Stimulated activated CD4-positive, alpha-beta T cell treated with anti-CD3 and anti-CD28 coated beads, Interleukin-12 subunit alpha, Interleukin-12 subunit beta, amount 100 ng/mL, for 48 hours (primary cell): ENCODE measurements at places on chromosomes 2 and 18.
A peak's percentile ranks its signal among the peaks of the same experiment; 100 is the strongest.

- DNase-seq, result no peak
Measured at GRCh38 chr2:216147172-216148131, 38.3 kb downstream of the XRCC5 start.

GRCh38 chr2:134504586-134505336 lies 214.0 kb downstream of the TMEM163 start:
- DNase-seq, result no peak

- no peak for DNase-seq
Measured at GRCh38 chr2:241900251-241901017, 30.9 kb downstream of the RTP5 start.

- no peak for DNase-seq
Measured at GRCh38 chr18:36360256-36360909, 62.9 kb downstream of the FHOD3 start.

DNA sequence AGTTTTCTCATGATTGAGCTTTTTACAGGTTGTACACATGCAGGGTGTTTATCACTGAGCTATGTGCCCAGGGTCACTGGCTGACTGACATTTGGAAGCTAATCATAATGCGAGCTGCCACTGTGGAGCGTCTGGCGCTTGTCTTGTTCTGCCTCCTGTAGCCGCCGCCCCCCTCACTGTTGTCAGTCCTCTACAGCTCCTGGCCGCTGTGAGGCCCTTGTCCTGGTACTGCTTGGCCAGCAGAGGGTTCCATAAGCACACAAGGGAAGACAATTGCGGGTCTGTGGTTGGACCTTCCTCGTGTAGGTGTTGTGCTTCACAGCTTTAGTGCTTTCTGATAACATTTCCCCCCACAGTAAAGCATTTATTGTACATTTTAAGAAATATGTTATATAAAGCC lies 105.6 kb upstream of the LDLRAD4 start:
- DNase-seq, result no peak

GRCh38 chr2:111897924-111898702 lies at the start of gene MERTK:
MERTK (plus strand) TSS chr2:111898607; CDS start chr2:111898736, 129 bp downstream.
- peak; percentile 71 for DNase-seq

DNA sequence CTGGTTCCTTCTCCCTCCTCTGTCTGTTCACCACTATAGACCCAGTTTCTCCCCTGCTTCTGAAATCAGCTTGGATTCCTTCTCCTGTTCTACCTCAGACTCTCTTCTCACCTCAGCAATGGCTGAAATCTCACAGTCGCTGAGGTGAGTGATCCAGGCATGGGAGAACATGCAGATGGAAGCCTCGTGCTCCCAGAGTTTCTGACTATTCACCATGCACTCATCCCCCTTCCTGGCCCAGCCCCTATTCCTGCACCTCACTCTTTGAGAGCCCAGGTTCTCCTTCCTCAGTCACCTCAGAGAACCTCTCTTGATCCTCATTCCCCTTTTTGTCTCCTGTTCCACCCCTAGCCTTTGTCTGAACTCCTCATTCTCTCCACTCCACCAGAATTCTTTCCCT lies 78.5 kb downstream of the SPTBN1 start:
- DNase-seq, result no peak

DNA sequence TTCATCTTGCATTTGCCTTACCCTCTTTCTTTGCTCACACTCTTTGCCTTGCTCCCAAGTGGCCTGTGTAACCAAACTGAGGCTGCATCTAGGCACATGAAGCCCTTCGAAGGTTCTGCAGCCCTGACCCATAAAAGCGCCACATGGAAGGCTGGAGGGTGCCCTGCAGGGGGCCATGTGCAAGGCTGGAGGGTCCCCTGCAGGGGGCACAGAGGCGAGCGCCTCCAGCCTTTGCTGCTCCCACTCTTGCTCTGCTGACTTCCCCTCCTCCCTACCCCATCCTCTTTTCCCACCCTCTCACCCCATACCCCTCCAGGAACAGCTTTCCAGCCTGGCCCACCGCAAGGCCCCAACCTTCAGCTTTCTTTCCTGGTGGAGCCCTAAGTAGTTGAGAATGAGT lies 317.3 kb downstream of the CELF4 start:
- DNase-seq, result no peak

GRCh38 chr2:70776266-70776665 lies 8.3 kb upstream of the ADD2 start:
- DNase-seq, result no peak

DNA sequence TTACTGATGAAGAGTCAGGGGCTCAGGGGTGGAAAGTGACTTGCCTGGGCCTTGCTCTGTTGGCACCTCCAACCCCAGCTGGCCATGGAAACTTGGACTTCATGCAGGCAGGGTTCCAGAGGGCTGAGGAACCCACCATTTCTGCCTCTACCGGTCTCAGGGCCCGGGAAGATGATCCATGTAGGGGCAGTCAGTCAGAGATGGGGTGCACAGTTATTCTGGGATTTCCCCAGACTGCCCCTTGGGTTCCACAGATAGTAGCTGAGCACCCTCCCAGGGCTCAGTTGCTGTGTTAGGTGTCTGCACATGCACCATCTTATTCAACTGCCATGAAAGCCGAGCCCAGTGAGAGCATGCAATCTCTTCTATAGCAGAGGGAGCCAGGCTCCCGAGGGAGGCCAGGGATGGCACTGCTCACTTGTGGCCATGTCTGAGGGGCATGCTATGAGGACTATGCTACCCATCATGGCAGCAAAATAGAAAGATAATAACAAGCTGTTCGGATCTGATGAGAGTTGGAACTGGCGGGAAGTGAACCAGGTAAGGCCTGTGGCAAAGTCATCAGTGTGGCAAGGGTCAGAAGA lies 37.3 kb downstream of the RHOB start:
- no peak for DNase-seq

- no peak for DNase-seq
Measured at GRCh38 chr2:197268786-197269584, 41.6 kb downstream of the ANKRD44 start.

DNA sequence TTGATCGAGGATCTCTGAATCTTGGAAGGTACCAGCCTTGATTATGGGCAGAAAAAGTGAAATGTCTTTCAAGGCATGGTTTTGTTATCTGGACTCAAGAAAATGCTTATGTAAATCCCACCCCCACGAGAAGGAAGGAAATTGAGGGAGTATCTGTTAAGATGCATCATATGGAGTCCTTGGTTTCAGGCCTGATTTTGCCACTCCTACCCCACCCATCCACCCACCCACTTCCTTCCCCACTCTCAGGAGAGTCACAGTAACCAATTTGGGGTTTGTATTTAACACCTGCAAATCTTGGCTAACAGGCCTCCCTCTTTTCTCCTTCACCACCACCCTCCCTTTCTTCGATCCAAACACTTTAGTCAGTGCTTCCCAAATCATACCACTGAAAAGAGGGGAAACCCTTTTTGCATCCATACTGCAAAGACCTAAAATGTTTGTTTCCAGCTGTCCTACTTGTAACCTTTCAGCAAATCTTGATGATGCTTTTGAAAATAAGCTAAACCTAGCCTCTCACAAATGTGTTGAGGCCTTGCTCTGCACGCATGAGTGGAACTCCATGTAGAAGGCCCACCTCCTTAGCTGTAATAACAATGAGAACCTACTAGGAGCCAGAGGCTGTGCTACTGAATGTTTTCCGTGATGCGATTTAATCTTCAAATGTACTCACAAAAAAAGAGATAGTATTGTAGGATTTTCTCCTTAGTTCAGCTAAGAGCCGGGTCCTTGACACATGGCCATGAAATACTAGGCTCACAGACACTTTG lies 34.8 kb downstream of the POU3F3 start:
- no peak for DNase-seq

- DNase-seq, result no peak
Measured at GRCh38 chr2:201158111-201158929, 24.6 kb upstream of the CASP10 start.

GRCh38 chr18:24198461-24198860 lies 59.6 kb downstream of the CABYR start:
- DNase-seq, result no peak

- no peak for DNase-seq
Measured at GRCh38 chr2:121565389-121566250, 34.9 kb downstream of the RNU4ATAC start.

GRCh38 chr2:20213651-20214565 lies 11.0 kb downstream of the SDC1 start:
- no peak for DNase-seq

- no peak for DNase-seq
Measured at GRCh38 chr2:239903803-239904202, 121.3 kb downstream of the NDUFA10 start.

GRCh38 chr2:237625777-237626176 lies 1.6 kb upstream of the LRRFIP1 start:
- no peak for DNase-seq

DNA sequence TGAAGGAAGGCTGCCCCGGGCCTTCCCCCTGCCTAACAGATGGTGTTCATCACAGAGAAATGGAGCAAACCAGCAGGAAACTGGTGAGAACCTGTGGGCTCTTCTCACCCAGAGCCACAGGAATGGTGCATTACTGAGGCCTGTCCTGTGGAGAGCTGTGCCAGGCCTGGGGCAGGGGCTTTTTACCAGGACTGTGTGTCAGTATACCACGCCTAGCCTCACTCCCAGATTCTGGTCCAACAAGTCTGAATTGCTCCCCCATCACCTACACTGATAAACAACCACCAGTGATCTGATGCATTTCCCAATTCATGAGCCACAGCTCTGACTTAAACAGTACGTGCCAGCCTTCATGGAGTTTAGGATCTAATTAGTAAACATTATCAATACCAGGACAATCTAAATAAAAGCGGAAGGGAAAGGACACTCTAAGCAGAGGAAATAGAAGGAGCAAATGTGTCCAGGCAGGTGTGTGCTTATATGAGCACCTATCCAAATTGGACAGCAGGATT lies 8.9 kb upstream of the DGUOK start:
- DNase-seq, result no peak

DNA sequence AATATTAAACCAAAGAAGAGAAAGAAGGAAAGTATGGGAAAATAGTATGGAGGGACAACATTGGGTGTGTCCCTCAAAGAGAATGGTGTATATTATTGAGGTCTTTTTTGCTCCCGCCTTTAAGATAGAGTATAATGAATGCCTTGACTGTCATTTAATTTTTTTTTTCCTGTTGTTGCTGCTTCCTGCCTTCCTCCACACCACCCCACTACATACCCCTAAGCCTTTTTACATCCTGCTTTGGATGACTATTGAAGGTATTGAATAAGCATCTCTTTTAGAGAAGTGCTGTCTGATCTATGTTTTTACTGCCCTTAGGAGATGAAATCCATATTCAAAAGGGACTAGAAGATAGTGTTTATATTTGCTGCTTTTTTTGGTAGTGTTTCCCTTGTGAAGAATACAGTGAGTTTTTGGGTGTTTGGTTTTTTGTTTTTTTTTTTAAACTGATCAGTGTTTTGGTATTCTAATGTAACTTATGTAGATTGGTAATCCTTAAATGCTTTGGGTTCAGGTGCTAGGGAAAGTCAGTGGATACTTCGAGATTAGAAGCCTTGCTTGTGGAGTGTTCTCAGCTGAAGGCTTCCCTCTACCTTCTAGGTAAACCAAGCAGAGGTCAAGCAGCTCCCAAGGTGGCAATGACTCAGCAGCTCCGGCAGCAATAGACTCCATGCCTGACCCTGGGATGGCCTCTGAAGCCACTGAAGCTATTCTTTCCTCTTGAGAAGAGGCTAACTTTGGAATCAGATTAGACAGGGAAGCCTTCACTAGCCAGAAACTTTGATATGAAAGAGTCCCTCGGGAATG lies 5.0 kb downstream of the FZD7 start:
- DNase-seq, result no peak

GRCh38 chr2:177449159-177449558 lies 56.6 kb downstream of the AGPS start:
- DNase-seq, result no peak

GRCh38 chr18:73545472-73545871 lies 602.2 kb downstream of the FBXO15 start:
- no peak for DNase-seq

- DNase-seq, result no peak
Measured at GRCh38 chr2:181585732-181586131, 71.2 kb downstream of the CERKL start.

- DNase-seq, result no peak
Measured at GRCh38 chr18:10055125-10055750, 141.4 kb downstream of the VAPA start.

- no peak for DNase-seq
Measured at GRCh38 chr2:24791452-24791851, 1.7 kb downstream of the PTRHD1 start.

DNA sequence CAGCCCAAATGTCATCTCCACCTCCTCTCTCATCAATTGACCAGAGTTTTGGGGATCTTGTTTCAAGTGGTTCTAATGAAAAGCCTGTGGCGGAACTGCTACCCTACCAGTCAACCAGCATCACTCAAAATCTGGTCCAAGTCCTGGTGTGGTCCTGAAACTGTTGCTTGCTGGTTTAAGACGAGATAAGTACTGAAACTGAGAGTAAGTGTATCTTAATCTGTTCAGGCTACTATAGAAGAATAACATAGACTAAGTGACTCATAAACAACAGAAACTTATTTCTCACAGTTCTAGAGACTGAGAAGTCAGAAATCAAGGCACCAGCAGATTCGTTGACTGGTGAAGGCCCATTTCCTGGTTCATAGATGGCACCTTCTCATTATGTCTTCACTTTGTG lies 879 bp upstream of the GALNT5 start:
- DNase-seq, result peak; percentile 45

GRCh38 chr2:69777786-69778105 lies 35.8 kb downstream of the ANXA4 start:
- DNase-seq, result no peak

- no peak for DNase-seq
Measured at GRCh38 chr2:65049010-65049639, 7.1 kb upstream of the CEP68 start.

- DNase-seq, result no peak
Measured at GRCh38 chr2:137942833-137943677, 21.2 kb upstream of the HNMT start.

DNA sequence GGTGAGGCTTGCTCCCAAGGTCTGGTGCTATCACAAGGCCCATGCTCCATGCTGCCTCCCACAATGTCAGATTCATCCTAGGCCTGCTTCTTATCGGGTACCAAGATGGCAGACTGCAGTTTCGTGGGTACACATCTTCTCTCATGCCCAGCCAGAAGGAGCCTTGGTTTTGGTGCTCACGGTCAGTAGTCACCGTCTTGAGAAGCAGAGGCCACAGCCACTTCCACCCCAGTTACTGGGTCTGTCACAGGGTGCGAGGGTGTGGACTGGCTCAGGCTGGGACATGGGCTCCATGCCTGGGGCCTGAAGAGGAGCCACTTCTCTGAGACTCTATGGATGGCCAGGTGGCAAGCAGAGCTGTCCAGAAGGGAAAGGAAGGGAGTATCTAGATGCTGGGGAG lies 178.8 kb upstream of the HS6ST1 start:
- no peak for DNase-seq

GRCh38 chr2:105324732-105325131 lies 4.8 kb downstream of the TGFBRAP1 start:
- DNase-seq, result no peak
